SK-MEL-5 (cell line): ENCODE measurements at places on chromosomes 6 and 20.

DNA sequence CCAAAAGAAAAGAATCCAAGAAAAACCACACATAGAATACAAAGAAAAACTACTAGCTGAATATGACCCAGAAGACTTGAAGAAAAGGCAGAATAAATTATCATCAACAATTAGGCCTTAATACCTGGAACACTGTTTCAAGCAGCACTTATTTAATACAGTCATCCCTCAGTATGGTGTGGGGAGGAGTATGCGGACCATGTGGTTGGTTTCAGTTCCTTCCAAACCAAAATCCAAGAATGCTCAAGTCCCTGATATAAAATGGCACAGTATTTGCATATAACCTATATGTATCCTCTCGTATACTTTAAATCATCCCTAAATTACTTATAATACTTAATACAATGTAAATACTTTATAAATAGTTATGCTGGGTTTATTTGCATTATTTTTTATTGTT, 16.1 kb downstream of the CDK19 start:
- no peak for DNase-seq

DNA sequence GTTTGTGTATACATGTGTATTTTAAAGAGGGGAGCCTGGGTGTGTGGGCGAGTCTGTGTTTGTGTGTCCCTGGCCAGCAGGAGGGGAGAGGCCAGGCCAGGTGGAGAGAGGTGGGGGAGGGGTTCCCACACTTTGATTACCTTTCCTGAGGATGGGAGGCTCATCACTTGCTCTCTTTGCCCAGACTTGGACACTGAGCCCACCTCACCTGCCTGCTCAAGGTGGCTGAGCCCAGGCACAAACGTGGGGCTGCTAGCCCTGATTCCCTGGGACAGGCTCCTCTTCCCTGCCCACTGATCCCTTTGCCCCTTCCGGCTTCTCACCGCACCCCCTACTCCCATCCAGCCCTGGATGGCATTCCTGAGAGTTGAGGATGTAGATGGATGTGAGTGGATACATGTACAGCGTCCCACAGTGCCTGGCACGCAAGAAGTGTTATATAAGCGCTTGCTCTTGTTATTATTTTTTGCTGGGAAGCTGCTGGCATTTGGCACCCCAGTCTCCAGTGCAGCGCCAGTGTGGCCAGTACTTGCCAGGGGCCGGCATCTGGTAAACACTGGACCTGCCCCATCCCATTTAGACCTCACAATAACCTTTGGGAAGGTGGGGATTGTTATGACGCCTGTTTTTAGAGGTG, 2.7 kb downstream of the CEBPB start:
- no peak for DNase-seq

GRCh38 chr6:15108383-15108715, 137.5 kb upstream of the JARID2 start:
- no peak for DNase-seq

- no peak for DNase-seq
These were observed 3.9 kb upstream of the ECI2 start for GRCh38 chr6:4139272-4139671.

DNA sequence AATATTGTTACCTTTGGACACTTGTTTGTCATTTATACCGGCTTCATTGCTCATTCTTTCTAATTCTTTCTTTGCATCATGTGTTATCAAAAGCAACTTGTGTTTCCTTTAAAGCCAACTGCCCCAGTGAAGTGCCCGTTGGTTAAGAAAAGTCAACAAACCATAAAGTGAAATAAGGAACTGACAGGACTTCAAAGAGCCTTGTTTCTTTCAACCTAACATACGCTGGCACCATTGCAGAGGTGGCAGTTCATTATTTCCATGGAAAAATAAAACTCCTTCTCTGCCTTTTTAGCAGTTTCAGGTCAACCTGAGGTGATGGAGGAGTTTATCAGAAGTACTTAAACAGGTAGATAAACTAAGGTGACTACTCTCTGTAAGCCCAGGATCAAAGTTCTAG, 28.8 kb downstream of the FERMT1 start:
- no peak for DNase-seq

DNA sequence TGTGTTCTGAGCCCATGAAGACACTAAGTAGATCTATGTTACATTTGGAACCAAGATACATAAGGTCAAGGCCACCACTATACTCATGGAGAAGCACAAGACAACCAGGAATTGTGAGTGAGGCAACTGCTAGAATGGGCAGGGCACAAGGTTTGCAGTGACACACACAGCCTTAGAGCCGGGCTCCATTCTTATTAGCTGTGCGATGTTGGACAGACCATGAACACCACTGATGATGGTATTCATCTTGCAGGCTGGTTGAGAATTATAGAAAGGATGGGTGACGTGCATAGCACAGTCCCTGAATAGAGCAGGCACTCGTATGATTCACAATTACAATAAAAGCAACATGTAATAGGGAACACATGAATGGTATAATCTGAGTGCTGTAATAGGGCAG, 172.4 kb downstream of the GJA10 start:
- no peak for DNase-seq

DNA sequence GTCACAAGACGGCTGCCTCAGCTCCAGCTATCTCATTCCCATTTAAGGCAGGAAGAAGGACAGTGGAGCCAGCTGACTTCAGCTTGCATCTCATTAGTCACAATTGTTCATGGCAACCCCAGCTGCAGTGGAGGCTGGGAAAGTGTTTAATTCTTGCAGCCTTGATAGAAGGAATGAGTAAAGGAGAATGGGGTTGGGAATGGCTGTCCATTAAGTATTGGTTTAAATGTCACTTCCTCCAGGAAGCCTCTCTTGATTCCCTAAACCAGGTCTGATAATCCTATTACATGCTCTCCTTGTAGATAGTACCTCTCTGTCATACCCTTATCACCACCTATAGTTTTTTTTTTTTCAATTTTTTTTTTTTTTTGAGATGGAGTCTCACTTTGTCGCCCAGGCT, 166.4 kb downstream of the TFAP2C start:
- no peak for DNase-seq
